ENCODE measurements at places on chromosomes 12 and 14.

GRCh38 chr12:89140602-89141238 lies 211.6 kb downstream of the DUSP6 start:
- DNase-seq = no peak

GRCh38 chr14:22689199-22689598 lies 45.0 kb upstream of the OR6J1 start:
- DNase-seq = no peak

- DNase-seq = no peak
These were observed 34.9 kb downstream of the GABARAPL1 start for GRCh38 chr12:10247436-10248058.

DNA sequence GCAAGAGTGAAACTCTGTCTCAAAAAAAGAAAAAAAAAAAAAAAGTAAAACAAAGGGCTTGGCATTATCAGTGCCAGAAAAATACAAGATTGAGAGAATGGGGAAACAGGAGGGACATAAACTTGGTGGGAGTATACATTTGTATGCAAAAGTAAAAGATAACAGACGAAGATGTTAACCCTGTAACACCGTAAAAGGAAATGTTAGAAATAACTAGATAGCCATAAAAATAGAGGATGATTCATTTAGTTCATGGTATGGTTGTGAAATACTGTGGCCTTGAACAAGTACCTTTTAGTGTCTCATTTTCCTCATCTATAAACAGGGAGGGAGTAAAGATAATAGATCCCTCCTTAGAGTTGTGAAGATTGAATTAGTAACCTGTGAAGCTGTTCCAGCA lies 33.3 kb downstream of the ATP2A2 start:
- DNase-seq = no peak

GRCh38 chr12:76820888-76821482 lies 57.1 kb downstream of the ZDHHC17 start:
- no peak for DNase-seq

GRCh38 chr12:43861840-43862150 lies 25.9 kb downstream of the TMEM117 start:
- DNase-seq = no peak

DNA sequence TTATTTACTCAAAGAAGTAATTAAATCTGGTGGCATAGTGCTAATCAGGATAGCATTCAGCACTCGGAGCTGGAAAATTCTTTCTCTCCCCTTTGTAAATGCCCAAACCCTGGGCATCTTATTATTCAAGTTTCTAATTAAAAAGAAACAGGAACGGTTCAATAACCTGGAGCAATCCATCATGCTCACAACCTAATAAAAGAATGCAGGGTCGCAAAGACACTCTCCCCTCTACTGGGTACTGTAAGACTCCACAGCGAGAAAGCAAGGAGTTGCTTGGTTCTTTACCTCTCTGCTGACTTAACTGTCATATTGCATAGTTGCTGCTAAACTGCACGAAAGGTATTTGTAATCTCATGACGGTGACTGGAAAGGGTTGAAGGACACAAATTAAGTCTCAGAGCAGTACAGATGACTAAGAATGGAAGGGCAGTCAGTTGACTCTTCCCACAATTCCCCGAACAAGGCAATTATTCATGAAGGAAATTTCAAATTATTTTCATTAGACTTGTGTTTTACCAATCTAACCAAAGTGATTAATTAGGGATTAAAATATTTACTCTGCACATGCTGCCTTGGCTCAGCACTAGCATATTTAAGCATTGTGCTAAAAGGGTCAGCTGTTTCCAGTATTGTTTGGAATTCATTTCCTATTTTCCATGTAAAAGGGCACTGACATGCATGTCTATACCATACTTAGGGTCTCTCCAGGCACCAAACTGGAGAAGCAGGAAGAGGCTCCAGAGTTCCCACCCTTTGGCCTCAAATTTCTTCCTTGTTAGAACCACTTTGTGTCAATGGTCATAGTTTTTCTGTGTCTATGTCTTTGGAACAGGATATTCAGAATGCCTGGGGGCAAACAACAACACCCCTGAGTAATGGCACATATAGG lies 182.2 kb downstream of the EXOC5 start:
- no peak for DNase-seq

DNA sequence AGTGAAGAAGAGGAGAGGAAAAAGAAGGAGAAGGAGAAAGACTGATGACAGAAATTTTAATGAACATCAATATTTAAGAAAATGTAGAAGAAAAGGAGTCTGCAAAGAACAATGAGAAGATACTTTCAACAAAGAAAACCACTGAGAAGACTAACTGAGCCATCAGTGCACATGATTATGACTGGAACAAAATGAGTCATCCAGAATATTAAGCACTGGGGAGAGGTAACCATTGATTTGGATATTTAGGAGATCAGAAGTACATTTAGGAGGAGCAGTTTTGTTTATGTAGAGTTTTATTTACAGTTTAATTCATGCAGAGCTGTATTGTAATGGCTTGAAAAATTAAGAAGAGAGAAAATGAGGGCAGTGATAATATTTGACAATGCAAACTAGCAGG lies 159.1 kb downstream of the C12orf50 start:
- no peak for DNase-seq

GRCh38 chr14:61615743-61616523 lies 79.4 kb upstream of the HIF1A start:
- DNase-seq = no peak

DNA sequence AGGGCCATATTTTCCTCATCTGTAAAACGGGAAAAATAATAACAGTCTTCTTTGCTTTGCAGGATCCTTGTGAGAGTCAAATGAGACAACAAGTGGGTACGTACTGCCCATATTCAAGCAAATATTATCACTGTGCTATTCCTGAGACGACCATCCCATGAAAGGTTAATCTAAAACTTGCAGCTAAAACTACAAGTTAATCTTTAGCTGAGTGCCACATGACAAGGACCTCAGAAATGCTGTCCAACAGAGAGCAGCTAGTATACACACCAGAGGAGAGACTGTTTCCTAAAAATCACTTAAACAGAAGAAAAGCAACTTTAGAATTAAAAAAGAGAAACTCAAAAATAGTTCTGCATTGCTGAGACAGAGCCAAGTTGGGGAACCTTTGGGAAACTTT lies 162.7 kb upstream of the TMTC2 start:
- no peak for DNase-seq
